ENCODE measurements at places on chromosomes 7 and 10.

DNA sequence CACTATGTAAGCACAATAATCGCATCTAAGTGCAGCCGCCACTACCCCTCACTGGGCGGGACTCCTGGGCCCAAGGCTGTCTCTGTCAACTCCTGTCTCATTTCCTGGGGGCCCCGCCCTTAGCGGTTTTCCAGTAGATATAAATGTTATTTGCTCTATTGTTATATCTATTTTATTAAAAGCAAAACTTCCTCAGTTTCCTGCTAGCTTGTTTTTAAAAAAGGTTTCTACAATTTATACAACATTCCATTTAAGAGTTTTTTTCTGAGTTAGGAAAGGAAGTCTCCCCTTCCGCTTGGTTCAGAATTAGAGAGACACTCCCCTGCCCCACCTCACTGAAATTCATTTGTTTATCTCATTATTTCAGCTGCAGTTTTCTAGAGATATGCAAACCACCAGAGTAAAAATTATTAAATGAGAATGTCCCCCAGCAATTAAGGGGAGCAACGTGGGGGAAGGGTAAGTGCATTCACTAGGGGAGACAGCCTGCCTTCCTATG is 82.7 kb downstream of the RAMP3 start:
- no peak for DNase-seq

DNA sequence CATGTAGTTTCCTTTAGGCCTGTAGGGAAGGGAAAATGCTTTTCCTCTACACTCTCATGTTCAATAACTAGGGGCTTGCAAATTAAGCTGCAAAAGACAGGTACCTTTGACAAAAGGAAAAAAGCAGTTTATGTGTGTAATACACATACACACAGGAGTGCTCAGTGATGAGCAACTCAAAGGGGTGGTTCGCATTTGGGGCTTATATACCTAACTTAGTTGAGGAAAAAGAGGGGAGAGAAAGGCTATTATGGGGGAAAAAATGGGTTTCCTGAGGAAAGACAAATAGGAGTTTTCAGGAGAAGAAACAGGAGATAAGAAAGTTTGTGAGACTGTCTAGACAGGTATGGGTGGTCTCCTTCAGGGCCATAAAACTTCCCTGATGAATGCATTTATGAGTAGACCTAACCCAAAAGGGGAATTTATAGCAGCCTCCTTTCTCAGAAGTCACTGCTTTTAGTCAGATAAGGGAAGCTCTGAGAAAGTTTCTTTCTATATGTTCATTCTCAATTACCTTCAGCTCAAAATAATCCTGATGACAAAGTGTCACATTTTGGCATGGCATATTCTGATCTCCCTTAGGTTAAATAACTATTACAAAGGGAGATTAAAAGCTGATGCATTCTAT is 55.2 kb upstream of the EZH2 start:
- no peak for DNase-seq

GRCh38 chr7:24926623-24927524 is 53.1 kb downstream of the OSBPL3 start:
- no peak for DNase-seq

- no peak for DNase-seq
Observed at GRCh38 chr10:51239006-51239405, 164.7 kb downstream of the PRKG1 start.

DNA sequence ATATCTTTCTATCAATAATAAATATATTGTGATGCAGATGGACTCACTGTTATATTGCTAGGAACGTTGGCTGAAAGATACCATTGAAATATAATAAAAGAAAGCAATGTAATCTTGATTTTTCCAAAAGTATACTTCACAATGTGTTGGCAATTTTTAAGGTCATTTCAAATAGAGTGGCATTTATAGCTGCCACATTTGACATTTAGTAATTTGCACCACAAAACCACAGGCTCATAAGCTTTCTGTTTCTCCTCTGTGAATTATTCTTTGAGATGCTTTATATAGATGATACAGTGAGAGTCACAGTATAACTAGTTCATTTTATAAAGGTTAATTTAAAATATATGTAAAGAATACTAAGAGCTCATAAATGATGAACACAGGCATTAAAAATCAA is 44.6 kb downstream of the TMEM168 start:
- no peak for DNase-seq

GRCh38 chr10:113159563-113159962 is 209.5 kb downstream of the TCF7L2 start:
- no peak for DNase-seq

GRCh38 chr10:32153931-32154330 is 97.7 kb upstream of the KIF5B start:
- no peak for DNase-seq

GRCh38 chr10:124344266-124344590 is 74.5 kb downstream of the OAT start:
- no peak for DNase-seq

DNA sequence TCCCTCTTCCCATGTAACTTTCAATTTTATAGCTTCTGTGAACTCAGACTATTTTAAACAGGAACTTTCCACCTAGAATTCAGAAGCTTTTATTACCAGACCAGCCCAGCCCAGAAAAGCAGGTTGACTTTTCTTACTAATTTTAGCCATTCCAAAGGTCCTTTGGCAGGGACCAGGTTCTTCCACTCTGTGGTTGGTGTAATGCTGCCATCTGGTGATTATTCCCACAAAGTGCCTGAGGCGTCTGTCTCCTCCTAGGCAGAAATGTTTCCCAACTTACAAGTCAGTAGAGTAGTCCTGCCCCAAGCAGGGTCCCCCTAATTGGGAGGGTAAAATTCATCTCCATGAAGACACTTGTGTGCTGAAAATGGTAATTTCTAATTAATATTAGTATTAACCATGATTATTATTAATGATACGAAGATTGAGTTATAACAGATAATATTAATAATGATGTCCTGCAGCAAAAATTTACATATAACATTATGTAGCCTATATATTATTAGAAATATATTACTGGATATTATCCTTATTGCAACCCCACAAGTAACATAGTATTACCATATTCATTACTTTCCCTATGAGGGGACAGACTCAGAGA is 53.0 kb upstream of the PPP1R17 start:
- peak; percentile 72 for DNase-seq

DNA sequence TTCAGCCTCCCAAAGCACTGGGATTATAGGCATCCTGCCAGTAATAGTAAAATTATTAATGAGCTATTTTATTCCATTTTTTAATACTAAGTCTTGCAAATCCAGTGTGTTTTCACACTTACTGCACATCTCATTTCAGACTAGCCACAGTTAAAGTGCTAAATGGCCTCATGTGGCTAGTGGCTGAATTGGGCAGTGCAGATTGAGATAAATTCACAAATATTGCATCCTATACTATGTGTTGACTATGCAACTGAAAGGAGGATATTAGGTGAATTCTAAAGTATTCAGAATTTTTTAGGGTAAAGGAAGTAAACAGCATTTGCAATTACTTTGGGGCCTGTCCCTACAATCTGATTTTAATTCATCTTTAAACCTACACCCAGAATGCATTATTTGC is 10.2 kb downstream of the APBB1IP start:
- DNase-seq = no peak

- DNase-seq = no peak
Observed at GRCh38 chr7:84529480-84530205, 335.1 kb upstream of the SEMA3A start.

DNA sequence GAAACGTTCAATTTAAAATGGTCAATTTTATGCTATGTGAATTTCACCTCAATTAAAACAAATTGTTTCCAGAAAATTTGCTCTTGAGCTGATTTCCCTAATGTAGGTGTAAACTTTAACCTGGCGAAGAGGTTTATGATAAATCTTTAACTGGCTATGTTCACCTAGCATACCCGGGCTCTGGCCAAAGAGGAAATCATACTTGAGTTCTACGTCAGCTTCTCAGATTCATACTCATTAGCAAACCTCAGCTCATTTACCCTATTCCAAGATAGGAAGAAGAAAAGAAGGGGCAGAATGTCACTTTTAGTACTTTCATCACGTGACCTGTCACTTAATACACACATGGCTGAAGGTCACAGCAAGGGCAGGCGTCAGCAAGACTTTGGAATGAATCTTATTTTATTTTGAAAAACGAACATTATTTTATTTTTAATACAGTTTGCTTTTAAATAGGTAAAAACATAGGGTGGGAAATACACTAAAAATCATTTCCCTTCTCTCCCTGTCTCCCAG is 97.0 kb downstream of the ABLIM1 start:
- DNase-seq = no peak

- no peak for DNase-seq
Observed at GRCh38 chr10:62069452-62070178, 168.1 kb downstream of the ARID5B start.

DNA sequence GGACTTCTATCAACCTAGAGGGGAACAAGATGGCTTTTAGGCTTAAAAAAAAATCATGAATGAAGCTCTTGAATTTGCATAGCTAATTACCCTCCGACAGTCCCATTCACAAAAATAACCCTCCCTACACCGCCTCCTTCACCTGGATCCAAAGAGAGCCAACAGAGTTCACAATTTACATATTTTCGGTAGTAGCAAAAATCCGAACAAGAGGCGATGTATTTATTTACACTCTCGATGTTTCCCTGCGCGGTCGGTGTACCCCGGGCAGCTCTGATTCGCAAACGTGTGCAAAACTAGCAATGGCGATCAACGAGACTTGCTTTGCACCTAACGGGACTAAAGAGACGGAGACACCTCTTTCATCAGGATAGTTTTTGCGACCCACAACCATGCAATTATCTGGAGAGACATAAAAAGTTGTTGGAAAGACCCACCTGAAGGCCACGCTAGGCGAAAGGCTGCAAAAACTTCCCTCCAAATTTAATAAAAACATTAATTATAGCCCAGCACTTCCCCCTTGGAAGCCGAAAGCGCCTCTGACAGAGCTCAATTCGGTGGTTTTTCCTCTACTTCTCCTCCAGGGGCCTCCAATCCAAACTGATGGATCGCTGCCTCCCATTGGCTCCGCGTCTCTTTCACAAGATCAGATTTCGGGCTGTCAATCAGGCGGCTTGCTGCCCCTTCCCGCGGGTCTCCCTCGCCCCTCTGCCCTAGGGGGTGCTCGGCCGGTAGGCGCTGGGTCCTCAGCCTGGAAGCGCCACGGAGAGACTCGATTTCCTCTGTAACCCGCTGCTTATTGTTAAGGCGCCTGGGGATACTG is at the start of gene ETV1:
ETV1 (minus strand) TSS at position 541 of the 823 bp plus-strand sequence. CDS start 614 bp downstream, outside the sequence.
- DNase-seq = peak; percentile 89

DNA sequence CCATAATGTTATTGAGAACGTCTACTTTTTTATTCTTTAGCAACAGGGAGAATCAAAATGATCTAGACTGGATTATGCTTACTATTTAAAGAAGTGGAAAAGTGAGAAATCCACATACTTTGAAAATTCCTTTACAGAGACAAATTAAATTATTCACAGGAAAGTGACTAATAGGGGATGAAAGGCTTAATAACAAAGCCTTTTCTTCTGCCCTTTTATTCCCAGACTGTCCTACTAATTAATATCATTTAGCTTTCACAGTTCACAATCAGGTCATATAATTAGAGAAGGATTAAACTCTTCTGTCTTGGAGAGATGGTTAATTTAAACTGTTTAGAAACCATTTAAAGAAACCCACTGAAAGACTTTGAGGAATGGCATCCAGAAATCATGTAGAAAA is 58.8 kb downstream of the ARL4A start:
- no peak for DNase-seq

GRCh38 chr7:110766864-110767263 is 324.1 kb upstream of the LRRN3 start:
- DNase-seq = peak; percentile 28

DNA sequence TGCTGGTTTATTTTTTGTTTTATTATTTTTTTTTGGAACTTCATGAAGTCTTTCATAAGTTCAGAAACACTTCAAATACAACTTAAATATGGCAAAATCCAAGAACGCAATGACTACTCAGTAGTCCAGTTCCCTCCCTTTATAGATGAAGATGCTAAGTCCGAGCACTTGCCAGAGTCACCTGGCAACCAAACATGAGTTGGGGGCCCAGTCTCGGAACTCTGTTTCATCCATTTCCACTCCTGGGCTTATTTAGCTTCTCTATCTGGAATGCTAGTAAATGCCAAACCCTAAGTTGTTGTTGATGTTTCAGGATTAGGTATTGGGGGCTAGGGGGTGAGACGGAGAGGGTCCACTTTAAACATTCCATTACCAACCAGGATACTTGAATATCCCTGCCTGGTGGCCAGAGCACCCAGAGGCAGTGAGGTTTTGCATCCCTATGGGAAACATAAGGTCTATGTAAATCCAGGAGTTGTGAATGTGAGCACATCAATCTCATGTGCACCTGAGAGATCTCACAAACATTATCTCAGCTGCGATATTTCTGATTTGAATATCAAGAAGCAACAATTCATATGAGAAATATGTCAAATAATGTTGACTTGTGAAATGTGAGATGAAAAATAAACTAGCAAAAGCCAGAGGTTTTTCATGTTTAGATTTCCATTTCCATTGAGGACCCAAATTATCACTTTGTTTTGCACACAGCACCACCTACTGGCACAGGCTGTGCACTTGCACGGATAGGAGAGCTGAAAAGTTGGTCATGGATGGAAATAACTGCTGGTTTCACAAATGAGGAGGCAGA is 129.3 kb downstream of the PKD1L1 start:
- DNase-seq = peak; percentile 53

- DNase-seq = no peak
Observed at GRCh38 chr7:50868426-50869100, 85.9 kb upstream of the GRB10 start.

- DNase-seq = no peak
Observed at GRCh38 chr7:135817583-135817982, 69.0 kb upstream of the FAM180A start.

DNA sequence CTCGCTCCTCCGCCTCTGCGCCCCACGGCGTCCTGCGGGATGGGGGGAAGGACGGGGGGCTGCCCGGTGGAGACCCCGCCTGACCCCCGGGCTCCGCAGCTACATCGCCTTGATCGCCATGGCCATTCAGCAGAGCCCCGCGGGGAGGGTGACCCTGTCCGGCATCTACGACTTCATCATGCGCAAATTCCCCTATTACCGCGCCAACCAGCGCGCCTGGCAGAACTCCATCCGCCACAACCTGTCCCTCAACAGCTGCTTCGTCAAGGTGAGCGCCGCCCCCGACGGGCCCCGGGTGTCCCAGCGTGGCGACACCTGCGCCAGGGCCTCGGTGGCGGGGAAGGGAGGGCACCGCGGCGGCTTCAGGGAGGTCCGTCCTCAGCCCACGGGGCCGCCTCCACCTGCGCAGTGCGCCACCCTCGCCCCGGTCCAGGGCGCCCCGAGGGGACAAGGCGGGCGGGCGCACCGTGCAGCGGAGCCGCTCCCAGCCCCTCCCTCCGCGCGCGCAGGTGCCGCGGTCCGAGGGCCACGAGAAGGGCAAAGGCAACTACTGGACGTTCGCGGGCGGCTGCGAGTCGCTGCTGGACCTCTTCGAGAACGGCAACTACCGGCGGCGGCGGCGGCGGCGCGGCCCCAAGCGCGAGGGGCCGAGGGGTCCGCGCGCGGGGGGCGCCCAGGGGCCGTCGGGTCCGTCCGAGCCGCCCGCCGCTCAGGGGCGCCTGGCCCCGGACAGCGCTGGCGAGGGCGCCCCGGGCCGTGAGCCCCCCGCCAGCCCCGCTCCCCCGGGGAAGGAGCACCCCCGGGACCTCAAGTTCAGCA is 793 bp downstream of the FOXL3 start:
- DNase-seq = no peak

- no peak for DNase-seq
Observed at GRCh38 chr10:72006026-72006425, 41.8 kb downstream of the CHST3 start.

GRCh38 chr10:102669206-102670064 is 25.2 kb downstream of the TRIM8 start:
- no peak for DNase-seq

GRCh38 chr7:2510909-2511768 is 8.4 kb upstream of the LFNG start:
- no peak for DNase-seq

All from NCI-H1105 treated with DMSO at 0.1 percent for 48 hours (cell line).